ENCODE measurements at places on chromosomes 2 and 18.

GRCh38 chr2:113005030-113005509, at the start of gene IL36A:
IL36A (plus strand) TSS chr2:113005459; CDS start chr2:113005872, 413 bp downstream.
- no peak for DNase-seq

GRCh38 chr2:43274055-43274454, 47.6 kb upstream of the ZFP36L2 start:
- DNase-seq = no peak

- no peak for DNase-seq
Observed at GRCh38 chr2:236799391-236800026, 229.9 kb downstream of the ACKR3 start.

GRCh38 chr2:237242091-237242536, 156.4 kb downstream of the COPS8 start:
- DNase-seq = no peak

DNA sequence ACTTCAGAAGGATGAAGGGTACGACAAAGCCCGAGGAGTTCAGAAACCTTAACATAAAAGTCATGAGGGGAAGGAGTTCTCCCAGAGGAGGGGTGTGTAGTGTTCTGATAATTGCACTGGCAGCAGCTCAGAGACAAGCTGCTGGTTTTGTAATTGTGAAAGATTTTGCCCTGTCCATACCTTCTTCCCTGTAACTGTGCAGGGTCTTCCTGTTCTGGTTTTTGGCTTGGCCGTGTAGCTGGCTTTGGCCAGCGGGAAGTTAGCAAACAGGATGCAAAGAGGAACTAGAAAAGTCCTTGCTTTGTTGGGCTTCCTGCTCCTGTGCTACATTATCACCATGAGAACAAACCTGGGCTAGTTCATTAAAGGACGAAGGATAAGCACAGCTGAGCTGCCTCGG, 160.8 kb downstream of the LPIN1 start:
- no peak for DNase-seq

- DNase-seq = no peak
Observed at GRCh38 chr2:182499706-182500470, 73.1 kb upstream of the PDE1A start.

DNA sequence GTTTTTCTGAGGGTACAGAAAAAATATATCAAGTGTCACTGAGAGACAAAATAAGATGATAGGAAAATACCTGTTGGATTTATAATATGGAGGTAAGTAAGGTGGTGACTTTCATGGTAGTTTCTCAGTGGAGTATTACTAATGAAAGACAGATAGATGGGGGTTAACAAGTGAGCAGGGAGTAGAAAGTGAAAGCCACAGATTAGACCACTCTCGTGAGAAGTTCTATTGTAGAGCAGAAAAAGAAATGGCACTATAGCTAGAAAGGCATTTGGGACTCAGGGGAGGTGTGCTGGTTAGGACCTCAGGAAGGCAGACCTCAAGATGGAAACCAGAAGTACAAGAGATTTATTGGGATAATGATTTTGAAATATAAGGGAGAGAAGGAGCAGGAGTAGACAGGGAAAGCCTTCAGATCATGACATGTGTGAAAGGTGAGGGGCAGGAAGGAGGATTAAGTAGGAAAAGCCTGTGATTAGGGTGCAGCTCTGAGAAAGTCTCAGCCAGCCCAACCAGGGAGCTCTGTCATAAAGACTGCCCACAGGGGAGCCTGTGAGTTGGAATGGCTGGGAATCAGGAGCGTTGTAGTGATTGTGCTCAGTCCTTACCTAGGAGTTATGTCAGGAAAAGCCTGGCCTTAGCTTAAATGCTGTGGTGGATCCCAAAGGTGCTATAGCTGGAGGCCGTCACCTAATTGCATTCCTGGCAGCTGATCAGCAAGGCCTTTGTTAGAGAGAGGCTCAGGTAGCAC, 198.1 kb downstream of the IKZF2 start:
- no peak for DNase-seq

Data from occipital lobe (tissue), 3 donors.